Dorsolateral prefrontal cortex (tissue), 122 donors: ENCODE measurements at places on chromosomes 5 and 9. TPM values are rescaled to one million over a fixed set of nuclear protein-coding genes. Genes with fewer than 3 reads are reported as not detected.

Gene KIF12
- total RNA-seq: 4.2 TPM

Gene HTR1A
- 16.3 TPM for total RNA-seq

Gene ARHGAP26
- total RNA-seq: 120 TPM

Gene KCNT1
- total RNA-seq: 157 TPM

Gene CDH12
- 19.6 TPM for total RNA-seq

Gene F2RL2
- not detected for total RNA-seq
